Activated CD8-positive, alpha-beta T cell treated with anti-CD3 and anti-CD28 coated beads for 36 hours (primary cell): ENCODE measurements at places on chromosomes 12 and 14. TPM values are rescaled to one million over a fixed set of nuclear protein-coding genes. Genes with fewer than 3 reads are reported as not detected.

DNA sequence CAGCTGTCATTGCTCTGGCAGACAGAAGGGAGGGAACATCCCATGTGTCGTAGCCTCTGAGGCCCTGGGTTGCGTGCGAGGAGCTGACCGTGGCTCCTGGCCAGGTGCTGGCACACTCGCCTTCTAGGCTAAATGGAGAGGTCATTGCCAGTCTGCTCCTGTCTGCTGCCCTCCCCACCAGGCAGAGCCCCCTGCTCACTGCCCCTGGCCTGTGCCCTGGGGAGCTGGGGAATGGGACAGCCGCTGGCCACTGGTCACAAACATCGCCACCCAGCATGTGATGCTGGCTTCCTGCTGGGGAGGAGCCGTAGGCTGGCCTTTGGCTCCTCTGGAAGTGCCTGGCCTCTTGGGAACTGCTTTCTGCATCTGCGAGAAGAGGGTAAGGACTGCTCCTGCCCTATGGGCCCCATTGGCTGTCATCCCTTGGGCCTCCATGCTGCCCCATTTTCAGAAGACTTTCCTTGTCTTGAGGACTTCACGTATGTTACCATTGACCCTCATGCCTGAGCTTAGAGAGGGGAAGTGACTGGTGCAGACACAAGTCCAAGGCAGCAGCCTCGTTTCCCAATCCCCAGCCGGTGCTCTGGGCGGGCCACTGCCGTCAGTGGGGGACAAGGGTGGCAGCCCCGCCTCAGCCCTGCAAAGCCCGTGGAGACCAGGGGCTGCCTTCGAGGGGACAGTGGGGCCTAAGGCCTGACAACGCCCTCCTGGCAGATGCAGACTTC, 2.0 kb upstream of the TNFAIP2 start:
- DNase-seq, result no peak

The KRT83 gene
- total RNA-seq, result not detected

The CFAP73 gene
- 1.9 TPM for total RNA-seq

GRCh38 chr14:91119556-91120311, 5.9 kb downstream of the DGLUCY start:
- DNase-seq, result no peak

DNA sequence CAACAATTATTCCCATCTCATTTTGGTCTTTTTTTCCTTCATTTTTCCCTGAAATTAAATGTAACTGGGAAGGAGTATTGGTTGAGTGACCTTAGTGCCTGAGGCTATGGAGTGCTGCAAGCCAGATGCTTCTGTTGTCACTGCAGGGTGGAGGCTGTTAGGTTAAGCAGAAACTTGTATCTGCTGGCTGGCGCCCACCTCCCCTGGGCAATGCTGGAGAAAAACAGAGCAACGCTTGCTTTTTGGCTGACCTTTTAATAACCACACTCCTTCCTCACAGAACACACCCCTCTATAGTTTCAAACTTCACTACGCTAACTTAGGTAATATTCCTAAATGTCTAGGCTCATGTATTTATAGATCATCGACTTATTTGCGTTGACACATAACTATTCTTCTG, 583.5 kb upstream of the NOVA1 start:
- DNase-seq, result no peak

GRCh38 chr12:59874781-59875180, 279.0 kb downstream of the SLC16A7 start:
- DNase-seq, result no peak

- DNase-seq, result peak; percentile 38
These were observed 988 bp upstream of the TMEM263 start for GRCh38 chr12:106954462-106955376.

The MAP1LC3B2 gene
- total RNA-seq, result 1.9 TPM
